Fibroblast of upper back skin (primary cell): ENCODE measurements at places on chromosomes 1 and 21.

DNA sequence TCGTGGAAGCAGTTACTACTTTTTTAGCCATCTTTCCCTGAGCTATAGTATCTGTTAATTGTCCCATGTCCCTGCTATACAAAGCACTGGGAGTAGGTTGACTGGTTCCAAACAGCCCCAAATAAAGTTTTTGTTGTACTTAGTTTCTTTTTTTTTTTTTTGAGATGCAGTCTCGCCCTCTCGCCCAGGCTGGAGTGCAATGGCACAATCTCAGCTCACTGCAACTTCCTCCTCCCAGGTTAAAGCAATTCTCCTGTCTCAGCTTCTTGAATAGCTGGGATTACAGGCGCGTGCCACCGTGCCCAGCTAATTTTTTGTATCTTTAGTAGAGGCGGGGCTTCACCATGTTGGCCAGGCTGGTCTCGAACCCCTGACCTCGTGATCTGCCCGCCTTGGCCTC is 3.3 kb downstream of the NCSTN start:
- DNase-seq = no peak

DNA sequence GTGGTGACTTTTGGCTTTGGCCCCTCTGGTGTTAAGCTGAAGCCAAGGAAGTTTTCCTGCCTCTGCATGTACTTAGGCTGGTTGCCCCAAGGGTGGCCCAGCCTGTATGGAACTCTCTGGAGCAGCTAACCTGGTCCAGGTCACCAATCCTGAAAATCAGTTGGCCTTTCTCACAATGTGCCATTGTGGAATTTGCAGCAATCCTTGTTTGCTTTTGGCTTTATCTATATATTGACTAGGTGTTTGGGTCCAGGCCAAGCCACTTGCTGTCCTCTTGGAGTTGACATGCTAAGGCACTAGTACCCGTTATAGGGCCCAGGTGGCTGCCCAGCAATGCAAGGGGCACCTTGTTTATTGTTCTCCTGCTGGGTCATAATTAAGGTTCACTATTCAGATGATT is 124.6 kb downstream of the CAMTA1 start:
- DNase-seq = no peak

DNA sequence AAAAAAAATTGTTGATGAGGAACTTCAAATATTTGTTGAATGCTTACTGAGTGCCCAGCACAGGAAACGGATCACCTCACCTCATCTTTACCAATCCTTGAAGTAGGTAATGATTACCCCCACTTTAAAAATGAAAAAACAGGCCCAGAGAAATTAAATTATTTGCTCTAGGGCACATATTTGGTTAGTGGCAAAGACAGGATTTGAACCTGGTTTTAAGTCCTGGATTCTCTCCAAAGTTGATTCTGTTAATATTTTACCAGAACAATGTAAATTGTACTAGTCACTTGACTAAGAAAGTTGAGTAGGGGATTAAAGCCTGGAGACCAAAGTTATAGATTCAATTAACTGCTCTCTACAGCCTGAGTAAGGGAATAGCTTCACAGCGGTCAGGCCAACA is 97.9 kb downstream of the GIPC2 start:
- DNase-seq = no peak

DNA sequence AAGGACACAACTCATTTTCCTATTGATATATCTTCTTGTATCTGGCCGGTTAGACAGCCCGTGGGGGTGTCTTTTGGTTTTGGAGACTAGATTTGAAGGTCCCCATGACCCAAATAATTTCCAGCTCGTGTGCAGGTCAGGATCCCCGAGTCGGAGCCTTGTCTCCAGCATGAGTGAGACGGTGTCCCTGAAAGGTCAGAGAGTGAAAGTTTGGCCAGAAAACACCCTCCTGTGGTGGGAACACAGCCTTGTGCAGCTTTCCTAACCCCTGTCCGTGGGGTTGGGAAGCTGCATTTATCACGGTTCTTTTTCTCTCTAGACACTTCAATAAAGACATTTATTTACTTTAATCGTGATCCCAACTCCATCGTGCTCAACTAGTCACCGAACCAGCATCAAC is 17.6 kb downstream of the COQ8A start:
- DNase-seq = no peak
